ENCODE measurements at places on chromosomes 2 and 18. TPM values are rescaled to one million over a fixed set of nuclear protein-coding genes. Genes with fewer than 3 reads are reported as not detected.

RAB27B gene
- total RNA-seq, result 8.7 TPM

IL1R1 gene
- total RNA-seq, result 19.4 TPM

NEB gene
- total RNA-seq, result 208 TPM

TMEM163 gene
- 4.7 TPM for total RNA-seq

ATOH8 gene
- 17.6 TPM for total RNA-seq

CLEC4F gene
- total RNA-seq, result 9.1 TPM

ARHGAP15 gene
- total RNA-seq, result 20.8 TPM

NT5C1B gene
- total RNA-seq, result not detected

SLC19A3 gene
- 3.1 TPM for total RNA-seq

All from camera-type eye (tissue), 1 donor.